Colonic mucosa (tissue), 4 donors: ENCODE measurements at places on chromosomes 6 and 20. TPM values are rescaled to one million over a fixed set of nuclear protein-coding genes. Genes with fewer than 3 reads are reported as not detected.

- no peak for DNase-seq
Measured at GRCh38 chr6:89485320-89485719, 52.4 kb downstream of the ANKRD6 start.

DNA sequence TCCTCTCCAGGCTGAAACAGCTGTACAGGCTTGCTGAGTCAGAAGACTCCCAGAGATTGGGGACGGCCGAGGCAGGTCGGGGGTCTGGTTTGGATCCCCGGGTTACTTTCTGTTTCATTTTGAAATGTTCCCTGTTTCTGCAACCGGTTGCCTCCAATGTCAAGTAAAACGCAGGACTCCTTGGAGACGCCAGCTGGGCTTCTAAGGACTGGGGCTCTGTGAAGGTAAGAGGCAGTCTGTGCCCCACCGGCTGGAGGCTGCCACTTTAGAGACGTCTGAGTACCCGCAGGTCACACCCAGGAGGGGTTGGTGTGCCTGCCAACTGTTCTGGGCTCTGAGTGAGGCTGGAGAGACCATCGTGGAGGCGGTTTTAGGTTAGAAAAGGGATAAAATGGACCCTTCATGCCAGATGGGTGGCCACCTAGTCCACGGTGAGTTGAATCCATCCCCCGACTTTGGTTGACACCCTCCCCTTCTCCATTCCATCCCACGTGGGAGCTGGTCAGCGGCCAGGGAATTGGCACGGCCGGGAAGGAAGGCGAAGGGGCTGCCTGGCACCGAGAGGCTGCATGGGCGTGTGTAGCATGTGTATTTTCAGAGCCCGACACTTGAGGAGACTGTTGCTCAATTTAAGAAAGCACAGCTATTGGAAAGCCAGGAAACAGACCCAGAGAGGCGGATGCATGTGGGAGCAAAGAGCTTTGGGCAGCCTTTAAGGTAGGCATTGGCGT lies 240.9 kb downstream of the PHACTR1 start:
- peak; percentile 25 for DNase-seq

DNA sequence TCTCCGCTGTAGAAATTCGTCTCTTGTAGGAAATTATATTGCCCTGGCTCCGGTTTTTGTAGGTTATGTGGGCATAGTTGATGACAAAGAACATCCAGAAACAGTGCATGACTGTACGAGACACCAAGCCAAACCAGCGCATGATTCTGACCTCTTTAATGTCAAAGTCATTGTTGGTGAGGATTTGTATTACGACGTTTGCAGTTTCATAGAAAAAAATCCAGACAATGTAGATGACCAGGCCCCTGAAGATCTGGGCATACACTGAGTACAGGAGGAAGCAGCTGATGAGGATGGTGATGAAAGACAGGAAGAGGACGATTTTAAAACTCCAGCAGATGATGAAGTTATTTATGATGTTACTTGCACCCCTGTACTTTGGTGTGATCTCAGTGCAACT lies 39.1 kb upstream of the TBC1D22B start:
- no peak for DNase-seq

DNA sequence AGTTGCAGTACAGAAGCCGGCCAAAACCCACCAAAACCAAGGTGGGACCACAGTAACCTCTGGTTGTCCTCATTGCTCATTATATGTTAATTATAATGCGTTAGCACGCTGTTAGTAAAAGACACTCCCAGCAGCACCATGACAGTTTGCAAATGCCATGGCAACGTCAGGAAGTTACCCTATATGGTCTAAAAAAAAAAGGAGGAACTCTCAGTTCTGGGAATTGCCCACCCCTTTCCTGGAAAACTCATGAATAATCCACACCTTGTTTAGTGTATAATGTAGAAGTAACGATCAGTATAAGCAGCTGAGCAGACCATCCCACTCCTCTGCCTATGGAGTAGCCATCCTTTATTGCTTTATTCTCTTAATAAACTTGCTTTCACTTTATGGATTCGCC lies 148.6 kb upstream of the EXOC2 start:
- no peak for DNase-seq

DNA sequence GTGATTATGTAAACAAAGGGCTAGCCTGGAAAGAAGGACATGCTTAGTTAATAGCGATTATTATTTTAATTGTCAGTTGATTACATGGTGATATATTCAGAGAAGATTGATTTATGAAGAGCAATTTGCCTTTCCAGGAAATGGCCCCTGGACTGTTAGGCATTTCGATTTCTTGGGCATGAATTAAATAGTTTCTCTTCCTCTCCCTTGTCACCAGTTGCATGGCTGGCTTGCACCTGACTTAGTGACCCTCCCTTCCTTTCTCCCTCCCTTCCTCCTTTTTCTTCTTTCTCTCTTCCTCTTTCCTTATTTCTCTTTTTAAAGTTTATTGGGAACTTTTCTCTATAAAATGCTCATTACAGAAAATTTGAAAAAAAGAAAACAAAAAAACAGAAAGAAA lies 235.4 kb downstream of the CDC5L start:
- no peak for DNase-seq

DNA sequence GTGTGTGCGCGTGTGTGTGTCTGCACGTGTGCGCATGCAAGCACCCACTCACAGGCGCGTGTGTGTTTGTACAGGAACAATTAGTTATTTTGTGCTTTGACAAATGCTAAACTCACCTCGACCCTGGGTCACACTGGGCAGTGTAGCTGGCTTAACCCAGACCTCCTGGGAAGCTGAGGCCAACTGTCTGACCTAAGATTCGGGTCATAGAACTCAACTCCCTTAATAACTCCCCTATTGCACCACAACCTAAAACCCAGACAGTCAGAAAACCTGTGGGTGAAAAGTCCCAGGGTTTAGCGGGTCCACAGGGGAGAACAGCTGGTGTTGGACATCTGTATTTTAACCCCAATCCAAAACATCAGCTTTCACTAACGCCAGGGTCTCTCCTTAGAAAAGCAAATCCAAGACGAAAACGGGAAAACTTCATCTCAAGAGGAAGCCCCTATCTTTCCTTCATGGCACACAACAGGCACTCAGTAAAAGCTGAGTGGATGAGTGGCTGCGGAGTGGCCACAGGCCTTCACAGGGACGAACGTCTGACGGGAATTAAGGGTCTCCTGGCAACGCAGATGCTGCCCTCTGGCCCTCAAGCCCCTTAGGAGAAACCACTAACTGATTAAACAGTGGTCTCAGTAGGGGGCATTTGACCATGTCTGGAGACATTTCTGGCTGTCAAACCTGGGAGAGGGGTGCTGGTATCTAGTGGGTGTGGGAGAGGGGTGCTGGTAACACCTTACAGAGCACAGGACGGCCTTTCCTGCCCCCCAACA lies 4.5 kb downstream of the PMEPA1 start:
- no peak for DNase-seq

DNA sequence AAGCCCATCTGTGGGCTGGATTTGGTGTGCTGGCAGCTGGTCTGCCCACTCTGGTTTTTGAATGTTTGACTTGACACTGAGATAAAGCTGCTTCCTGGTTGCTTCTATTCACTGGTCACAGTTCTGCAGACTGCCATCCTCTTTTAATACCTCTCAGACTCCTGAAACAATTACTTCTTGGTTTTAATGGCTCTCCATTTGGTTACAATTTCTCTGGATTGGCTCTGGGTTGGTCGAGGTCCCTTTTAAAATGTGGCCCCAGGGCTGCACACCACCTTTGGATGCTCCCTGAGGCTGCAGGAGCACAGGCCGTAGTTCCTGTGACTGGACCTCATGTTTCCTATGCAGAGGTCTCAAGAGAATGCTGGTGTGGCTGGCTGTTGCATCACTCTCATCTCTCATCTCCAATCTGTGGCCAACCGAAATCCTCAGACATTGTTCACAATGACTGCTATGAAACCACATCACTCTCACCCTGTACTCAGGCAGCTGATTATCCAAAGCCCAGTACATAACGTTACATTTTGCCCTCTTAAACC lies 98.5 kb downstream of the INSM1 start:
- no peak for DNase-seq

DNA sequence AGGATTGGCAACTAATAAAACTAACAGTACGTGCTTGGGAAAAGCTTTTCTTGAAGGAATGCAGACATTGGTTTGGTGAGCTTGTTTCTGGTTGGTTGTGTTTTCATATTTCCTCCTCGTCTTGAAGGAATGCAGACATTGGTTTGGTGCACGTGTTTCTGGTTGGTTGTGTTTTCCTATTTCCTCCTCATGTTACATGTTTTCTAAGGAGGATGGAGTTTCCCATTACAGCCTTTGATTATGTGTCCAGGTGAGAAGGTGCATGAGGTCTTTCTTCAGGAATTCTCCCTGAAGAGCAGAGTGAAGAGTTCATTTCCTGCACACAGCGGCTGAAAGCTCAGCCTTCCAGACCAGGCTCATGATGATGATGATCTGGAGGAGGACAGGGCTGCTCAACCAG lies 190.6 kb downstream of the SMOC2 start:
- DNase-seq, result no peak

DNA sequence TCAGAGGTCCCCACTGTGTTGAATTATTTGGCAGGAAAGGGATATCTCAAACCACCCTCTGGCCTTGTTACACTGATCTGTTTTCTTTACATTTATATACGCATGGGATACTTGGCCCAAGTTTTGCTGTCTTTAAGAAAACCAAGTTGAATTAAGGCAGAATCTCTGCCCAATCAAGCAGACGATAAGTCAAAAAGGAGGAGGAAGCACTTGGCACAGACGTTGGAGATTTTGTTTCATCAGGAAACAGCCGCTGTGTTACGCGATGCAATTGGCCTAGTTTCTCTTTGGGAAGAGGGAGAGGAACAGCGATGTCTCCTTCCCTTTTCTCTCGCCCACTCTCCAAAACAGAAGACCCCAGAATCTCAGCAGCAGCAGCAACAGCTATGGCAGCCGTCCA lies 20.2 kb upstream of the NAA20 start:
- DNase-seq, result no peak

DNA sequence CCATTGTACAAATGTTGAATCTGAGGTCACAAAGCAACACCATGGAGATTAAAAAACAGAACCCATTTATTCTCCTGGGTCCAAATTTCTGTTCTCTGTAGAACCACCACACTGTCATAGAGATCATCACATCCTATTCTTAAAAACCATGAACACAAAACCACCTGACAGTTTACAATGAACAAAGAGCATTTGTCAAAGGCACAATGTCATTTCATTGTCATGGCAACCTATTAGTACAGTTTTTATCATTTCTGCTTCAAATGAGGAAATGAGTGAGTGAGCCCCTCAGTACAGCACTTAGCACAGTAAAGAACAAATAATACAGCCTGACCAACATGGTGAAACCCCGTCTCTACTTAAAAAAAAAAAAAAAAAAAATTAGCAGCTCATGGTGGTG lies 23.1 kb upstream of the LAMP5 start:
- no peak for DNase-seq

- no peak for DNase-seq
Measured at GRCh38 chr6:31139599-31139998, 733 bp upstream of the PSORS1C2 start.

- peak; percentile 94 for DNase-seq
Measured at GRCh38 chr6:31399589-31400466, 3.6 kb upstream of the MICA start.

- no peak for DNase-seq
Measured at GRCh38 chr20:61963885-61964674, 101.6 kb downstream of the TAF4 start.

GRCh38 chr20:51444467-51444866 lies 98.1 kb downstream of the NFATC2 start:
- DNase-seq, result peak; percentile 32

DNA sequence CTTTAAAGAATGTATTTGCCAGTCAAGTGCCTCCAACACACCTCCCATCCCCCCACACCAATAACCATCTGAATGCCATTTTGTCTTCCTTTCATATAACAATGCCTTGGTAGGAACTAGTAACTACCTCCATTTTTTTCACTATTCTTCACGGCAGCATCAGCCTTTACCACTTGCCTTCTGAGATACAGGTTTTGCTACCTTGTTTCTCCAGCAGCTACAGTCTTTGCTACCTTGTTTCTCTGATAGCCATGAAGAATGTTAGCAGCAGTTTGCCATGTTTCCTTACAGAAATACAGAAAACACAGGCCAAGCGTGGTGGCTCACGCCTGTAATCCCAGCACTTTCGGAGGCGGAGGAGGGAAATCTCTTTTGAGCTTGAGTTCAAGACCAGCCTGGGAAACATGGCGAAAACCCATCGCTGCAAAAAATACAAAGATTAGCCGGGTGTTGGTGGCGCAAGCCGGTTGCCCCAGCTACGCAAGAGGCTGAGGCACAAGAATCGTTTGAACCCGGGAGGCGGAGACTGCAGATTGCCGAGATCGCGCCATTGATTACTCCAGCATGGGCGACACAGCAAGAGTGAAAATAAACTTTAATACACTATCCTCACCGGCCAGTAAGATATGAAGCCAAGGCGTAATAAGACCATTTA lies 100.9 kb downstream of the HFE start:
- DNase-seq, result peak; percentile 59

DNA sequence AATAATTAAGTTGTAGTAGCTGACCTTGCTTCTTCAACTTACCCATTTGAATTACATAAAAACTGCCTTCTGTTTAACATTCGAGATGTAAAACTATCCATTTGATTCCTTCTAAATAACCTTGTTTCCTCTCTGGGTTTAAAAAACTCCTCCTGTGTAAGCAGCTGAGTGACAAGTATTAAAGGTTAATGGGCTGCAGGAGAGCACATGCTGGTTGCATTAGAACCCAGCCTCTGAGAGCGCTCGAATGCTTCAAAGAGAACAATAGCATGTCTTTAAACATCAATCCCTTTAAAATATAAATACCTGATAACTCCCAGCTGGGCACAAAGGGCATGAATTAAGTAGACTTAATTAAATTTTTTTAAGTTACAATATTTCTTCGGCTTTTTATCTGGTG lies 215.8 kb downstream of the EYA4 start:
- no peak for DNase-seq

- peak; percentile 92 for DNase-seq
Measured at GRCh38 chr20:1225783-1226654, at the start of gene RAD21L1. TSS of gene RAD21L1 (plus strand) at chr20:1226044. CDS start at chr20:1228454, 2,410 bp downstream.

- DNase-seq, result no peak
Measured at GRCh38 chr6:116465246-116465645, 4.1 kb downstream of the CALHM6 start.

- no peak for DNase-seq
Measured at GRCh38 chr6:65707126-65707826, at the start of gene EYS. TSS of gene EYS (minus strand) at chr6:65707226. CDS start at chr6:65495410, 211,816 bp downstream.

- no peak for DNase-seq
Measured at GRCh38 chr6:114714836-114715507, 372.1 kb upstream of the HS3ST5 start.

RING1 gene
- 24.8 TPM for total RNA-seq

GMPR gene
- total RNA-seq, result 3.4 TPM

WFDC10B gene
- total RNA-seq, result not detected

TMEM244 gene
- not detected for total RNA-seq

GSTA3 gene
- not detected for total RNA-seq

PRDM13 gene
- not detected for total RNA-seq

CDH4 gene
- total RNA-seq, result not detected

ZC3H12D gene
- total RNA-seq, result 4.9 TPM

BTNL2 gene
- not detected for total RNA-seq

SCAF8 gene
- 30.8 TPM for total RNA-seq

SLC22A2 gene
- total RNA-seq, result not detected

CCHCR1 gene
- 55.4 TPM for total RNA-seq

MUC22 gene
- not detected for total RNA-seq

SLC17A9 gene
- 23.1 TPM for total RNA-seq
